ENCODE measurements at places on chromosomes 3 and 15.

- DNase-seq: no peak
Measured at GRCh38 chr15:68298882-68299381, 21.4 kb downstream of the FEM1B start.

- no peak for DNase-seq
Measured at GRCh38 chr3:60046210-60046609, 996.4 kb upstream of the CFAP20DC start.

GRCh38 chr15:35166730-35167359, 81.8 kb upstream of the NANOGP8 start:
- DNase-seq: no peak

GRCh38 chr3:34073961-34074360, 275.5 kb downstream of the PDCD6IP start:
- DNase-seq: no peak

DNA sequence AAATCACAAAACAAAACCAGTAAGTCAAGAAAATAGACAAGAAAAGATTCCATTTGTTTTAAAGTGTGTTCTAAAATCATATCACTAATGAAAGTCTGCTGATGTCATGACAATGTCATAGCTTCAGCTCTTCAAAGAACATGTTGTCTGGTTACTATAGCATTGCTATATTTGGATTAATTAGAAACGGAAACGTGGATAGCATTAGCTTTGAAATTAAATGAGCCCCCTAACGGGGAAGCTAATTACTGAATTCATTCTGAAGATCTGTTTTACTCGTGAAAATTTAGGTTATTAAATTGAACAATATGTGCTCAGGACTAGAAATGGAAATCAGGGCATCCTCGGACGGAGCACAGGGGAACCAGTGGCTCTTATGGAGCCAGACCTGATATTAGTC, 316.7 kb upstream of the AGTR1 start:
- no peak for DNase-seq

Measured in omental fat pad (tissue), 4 donors.